NT2/D1 (cell line): ENCODE measurements at places on chromosomes 4 and X.

GRCh38 chr4:52051615-52052474, 741 bp downstream of the SPATA18 start:
- peak; percentile 76 for DNase-seq

- peak; percentile 46 for DNase-seq
These were observed 93.6 kb upstream of the MYOZ2 start for GRCh38 chr4:119041951-119042560.

DNA sequence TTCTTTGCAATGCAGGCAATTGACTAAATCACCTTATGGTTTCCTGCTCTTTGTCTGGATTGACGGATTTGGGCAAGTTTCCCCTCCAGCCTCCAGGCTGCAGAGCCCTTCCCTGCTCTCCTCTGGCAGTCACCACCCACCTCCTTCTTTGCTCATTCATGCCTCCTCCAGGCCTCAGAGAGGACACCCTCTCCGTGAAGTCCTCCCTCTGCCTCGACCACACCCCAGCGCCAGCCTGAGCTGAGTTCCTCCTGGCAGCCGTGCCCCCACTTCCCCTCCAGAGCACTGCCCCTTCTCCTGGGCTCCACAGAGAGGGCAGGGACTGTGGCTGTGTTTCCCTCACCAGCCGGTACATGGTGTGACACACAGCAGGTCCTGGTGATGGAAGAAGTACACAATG, 53.7 kb downstream of the DCTD start:
- no peak for DNase-seq

DNA sequence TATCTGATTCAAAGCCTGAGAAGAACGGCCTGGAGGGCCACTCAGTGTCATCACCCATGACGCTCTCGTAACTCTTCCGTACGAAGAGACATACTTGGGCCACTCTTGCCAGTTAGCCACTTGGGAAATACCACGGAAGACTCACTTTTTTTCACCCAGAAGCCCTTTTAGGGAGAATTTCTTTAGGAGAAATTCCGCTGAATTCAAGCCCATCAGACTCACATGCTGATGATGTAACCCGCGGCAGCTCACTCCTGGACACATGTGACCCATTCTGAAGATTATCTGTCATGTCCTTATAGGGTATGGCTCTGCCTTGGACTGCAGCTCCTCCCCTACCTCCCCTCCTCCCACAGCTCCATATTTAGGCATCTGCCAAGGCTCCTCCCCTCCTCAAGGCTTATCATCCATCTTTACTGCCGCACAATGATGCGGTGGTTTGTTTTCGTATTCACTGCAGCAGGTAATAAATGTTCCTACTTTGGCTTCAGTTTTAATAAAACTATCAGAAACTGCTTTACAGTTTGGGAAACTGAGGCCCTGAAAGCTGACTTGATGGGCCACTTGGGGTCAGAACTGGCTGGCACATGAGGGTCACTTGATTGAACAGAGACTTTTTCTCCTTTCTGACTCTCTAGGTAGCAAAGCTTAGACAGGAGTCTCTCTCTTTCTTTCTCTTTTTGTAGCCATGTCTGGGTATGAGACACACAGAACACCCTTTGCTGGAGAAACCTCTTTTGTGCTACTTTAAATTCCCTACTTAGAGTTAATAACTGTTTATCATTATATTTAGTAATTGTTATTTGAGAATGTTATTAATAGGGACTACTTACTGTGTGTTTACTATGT, 42.1 kb downstream of the RHOH start:
- no peak for DNase-seq

DNA sequence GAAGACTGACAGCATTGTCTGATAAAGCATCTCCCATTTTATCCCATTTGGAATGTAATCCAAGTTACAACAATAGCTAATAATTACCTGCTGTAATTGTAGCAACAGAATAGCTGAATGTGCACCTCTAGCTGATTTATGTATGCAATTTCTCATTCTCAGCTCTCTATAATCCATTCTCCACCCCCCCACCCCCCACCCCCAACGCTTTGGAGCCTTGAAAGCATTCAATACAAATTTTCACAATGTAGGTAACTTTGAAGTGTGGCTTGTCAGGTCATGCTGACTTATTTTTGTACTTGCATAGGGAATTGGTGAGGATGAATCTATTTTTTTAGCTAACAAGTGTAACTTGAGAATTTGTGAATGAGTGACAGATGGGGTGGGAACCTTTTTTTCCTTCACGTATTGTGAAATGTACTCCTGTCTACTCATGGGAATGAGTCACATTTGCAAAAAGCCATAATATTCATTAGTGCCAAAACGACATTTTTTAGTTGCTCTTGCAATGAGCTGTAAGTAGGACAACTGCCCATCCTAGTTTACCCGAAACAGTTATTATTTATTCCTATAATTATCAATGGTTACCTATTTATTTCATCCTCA, 159.3 kb downstream of the PALLD start:
- DNase-seq, result no peak

- DNase-seq, result no peak
These were observed 32.3 kb downstream of the GAB3 start for GRCh38 chrX:154718616-154719015.

GRCh38 chr4:120218981-120219380, 152.3 kb upstream of the MAD2L1 start:
- no peak for DNase-seq

DNA sequence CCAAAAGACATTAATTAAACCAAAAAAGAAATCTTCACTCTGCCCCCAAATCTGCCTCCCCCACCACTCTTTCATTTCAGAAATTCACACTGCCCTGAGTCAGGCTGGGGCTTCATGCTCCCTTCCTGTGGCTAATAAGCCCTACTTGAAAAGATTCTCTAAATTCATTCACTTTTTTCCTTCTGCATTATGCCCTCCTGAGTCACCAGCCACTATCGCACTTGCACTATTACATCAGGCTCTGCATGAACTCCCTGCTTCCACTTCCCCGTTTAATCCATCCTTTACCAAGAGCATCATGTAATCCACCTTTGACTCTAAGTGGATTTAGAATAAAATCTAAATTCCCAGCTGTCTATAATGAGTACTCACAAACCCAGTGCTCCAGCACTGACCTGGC, 295.4 kb upstream of the KLF3 start:
- DNase-seq, result no peak

DNA sequence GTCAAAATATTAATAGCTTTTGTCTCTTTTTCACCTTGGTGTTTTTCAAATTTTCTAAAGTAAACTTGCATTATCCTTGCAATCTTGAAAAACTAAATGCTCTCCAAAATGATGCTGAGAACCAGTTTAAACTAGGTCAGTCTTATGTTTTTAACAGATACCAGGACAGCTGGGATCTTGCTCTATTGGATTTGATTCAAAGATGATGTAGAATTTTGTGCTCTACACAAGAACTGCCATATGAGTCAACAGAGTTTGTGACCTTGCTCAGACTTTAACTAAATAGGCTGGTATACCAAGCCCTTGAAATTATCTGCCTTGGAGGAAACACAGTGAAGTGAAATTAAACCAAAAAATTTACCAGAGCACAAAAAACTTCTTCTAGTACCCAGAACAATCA, 991.1 kb downstream of the STPG2 start:
- DNase-seq, result no peak

- no peak for DNase-seq
These were observed 142.4 kb downstream of the KLHL8 start for GRCh38 chr4:87077914-87078585.

- no peak for DNase-seq
These were observed 286.4 kb upstream of the FAT1 start for GRCh38 chr4:187010052-187010451.

GRCh38 chr4:37889849-37890800, 759 bp upstream of the TBC1D1 start:
- DNase-seq, result no peak

DNA sequence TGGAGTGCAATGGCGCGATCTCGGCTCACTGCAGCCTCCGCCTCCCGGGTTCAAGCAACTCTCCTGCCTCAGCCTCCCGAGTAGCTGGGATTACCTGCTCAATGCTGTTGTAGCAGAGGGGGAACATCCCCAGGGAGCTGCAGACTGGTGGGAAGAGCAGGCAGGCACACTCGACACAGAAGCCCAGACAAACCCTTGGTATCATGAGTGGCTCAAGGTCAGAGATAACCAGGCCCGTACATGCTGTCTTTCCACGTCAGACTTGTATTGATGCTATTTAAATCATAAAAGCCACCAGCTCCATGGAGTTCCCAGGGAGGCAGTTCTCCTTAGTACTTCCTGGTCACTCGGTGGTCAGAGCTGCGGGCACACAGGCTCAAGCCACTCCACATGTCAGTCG, 33.2 kb downstream of the TRIML2 start:
- no peak for DNase-seq

DNA sequence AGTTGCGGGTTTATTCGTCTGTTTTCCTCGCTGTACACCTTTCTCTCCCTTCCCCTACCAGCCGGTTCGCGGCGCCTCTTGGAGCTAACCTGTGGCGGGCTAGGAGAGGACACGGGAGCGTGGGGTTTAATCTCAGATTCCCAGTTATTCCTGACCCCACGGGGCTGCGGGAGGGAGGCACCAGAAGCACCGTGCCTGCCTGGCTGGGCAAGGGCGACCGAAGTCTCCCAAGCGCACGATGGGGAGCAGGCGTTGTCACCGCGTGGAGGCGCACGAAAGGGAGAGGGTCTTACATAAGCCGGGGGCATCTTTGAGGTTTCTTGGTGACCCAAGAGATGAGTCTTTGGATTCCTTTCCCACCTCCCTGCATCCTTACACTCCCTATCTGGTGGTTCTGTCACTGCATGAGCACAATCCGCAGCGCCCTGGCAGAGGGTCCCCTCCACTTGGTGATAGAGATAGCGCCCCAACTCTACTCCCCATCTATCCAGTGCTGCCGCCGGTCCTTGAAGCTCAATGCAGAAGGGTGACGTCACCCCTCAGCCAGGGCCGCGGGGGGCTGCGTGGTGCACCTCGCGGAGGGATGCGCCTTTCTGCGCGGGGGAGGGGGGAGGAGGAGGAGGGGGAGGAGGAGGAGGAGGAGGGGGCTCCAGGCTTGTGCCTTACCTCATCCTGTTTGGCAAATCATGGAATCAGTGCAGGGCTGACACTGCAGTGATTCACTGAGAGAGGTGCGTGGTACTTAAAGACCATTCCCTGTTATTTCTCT, 793 bp downstream of the TSPAN7 start:
- no peak for DNase-seq

- no peak for DNase-seq
These were observed 76.0 kb upstream of the SRD5A3 start for GRCh38 chr4:55269995-55270394.

DNA sequence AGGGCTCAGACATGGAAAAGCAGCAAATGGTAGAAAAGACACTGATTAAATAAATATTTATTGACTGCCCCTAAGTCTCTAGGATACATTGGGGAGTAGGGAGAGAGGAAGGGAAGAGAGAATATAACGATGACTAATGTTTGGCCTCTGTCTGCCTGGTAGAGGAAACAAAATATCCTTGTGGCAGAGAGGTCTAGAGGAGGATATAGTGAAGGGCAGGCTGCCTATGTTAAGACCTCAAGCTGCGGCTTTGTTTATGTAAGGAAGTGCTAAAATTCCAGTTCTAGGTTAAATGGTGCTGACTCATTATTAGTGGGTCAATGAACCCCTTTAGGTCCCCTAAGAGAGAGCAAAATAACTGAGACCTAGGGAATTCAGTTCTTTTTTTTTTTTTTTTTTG, 427.3 kb upstream of the FTHL17 start:
- no peak for DNase-seq

- no peak for DNase-seq
These were observed 27.9 kb downstream of the SLC4A4 start for GRCh38 chr4:71366766-71367165.

DNA sequence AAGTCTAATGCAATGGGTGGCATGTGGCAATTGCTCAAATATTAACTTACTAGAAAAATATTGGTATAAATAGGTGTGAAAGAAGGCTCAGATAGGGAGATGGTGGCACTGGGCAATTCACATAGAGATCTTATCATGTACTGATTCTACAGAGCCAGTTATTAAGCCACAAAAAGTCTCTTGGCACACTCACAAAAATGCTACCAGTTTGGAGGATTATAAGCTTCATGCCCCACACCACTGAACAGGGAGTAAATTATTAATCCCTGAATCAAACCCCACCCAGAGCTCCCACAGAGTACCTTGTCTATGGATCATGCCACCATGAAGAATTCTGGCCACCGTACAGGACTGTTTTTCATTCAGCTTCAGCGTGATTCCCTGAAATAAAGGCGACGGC, 13.8 kb downstream of the MPP1 start:
- no peak for DNase-seq

DNA sequence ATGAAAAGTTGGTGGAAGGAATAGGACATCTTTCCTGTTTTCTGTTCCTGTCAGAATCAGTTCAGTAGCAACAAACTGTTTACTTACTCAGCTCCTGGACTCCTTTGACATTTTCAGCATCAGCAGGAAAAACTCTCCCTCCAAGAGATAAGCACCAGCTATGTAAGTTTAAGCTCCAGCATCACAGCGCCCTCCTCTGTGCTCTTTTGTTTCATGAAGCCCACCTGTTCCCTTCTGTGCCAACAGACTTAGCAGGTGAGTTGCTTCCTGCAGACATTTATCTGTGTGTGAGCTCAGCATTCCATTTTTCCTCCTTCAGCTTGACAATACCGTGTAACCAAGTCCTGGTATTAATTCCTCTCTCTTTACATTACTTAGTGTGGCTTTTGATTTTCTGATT, 644.1 kb upstream of the AGA start:
- DNase-seq, result no peak

GRCh38 chrX:127276326-127276725, 456.8 kb downstream of the PRR32 start:
- no peak for DNase-seq

GRCh38 chrX:153474718-153475117, 4.3 kb upstream of the HAUS7 start:
- DNase-seq, result no peak

GRCh38 chr4:36573441-36573840, 292.0 kb downstream of the DTHD1 start:
- no peak for DNase-seq

GRCh38 chr4:8735236-8736089, 136.2 kb downstream of the HMX1 start:
- no peak for DNase-seq
